Activated CD4-positive, alpha-beta T cell treated with anti-CD3 and anti-CD28 coated beads, Interleukin-2, amount 10 ng/mL, durations not matched to agents 7 days and 5 days (primary cell): ENCODE measurements at places on chromosomes 12 and 14. TPM values are rescaled to one million over a fixed set of nuclear protein-coding genes. Genes with fewer than 3 reads are reported as not detected.

MYF6 gene
- not detected for total RNA-seq

PLEKHD1 gene
- 0.15 TPM for total RNA-seq

FZD10 gene
- total RNA-seq: not detected

KRT3 gene
- not detected for total RNA-seq

PARP11 gene
- total RNA-seq: 53.6 TPM

GPR84 gene
- total RNA-seq: 0.33 TPM

SIX1 gene
- not detected for total RNA-seq

RERG gene
- 0.17 TPM for total RNA-seq

TAS2R8 gene
- total RNA-seq: not detected

ATF7 gene
- 28.6 TPM for total RNA-seq

WSB2 gene
- 46.4 TPM for total RNA-seq

NANOG gene
- total RNA-seq: not detected

KERA gene
- not detected for total RNA-seq

- no peak overlapping the region for H3K4me3 ChIP-seq
- no peak for DNase-seq
- peaks cover 25% of the 10 kb centered on the region for H3K36me3 ChIP-seq
- no peak overlapping the region for H3K27ac ChIP-seq
Observed at GRCh38 chr12:92912672-92913071, 16.4 kb downstream of the EEA1 start.

GRCh38 chr14:26596543-26597061, 1.2 kb downstream of the NOVA1 start:
- no peak for DNase-seq
- H3K4me3 ChIP-seq: peak overlapping the region; percentile 11
- H3K36me3 ChIP-seq: no peaks in the 10 kb centered on the region
- peaks cover 4% of the 10 kb centered on the region for H3K4me1 ChIP-seq

- peaks cover 13% of the 10 kb centered on the region for H3K36me3 ChIP-seq
- peaks cover 52% of the 10 kb centered on the region for H3K4me1 ChIP-seq
- no peak for DNase-seq
- no peaks in the 10 kb centered on the region for H3K27me3 ChIP-seq
- H3K4me3 ChIP-seq: no peak overlapping the region
Observed at GRCh38 chr12:89278169-89278568, 74.1 kb downstream of the DUSP6 start.

- H3K27me3 ChIP-seq: no peaks in the 10 kb centered on the region
- DNase-seq: no peak
- no peaks in the 10 kb centered on the region for H3K36me3 ChIP-seq
- no peak overlapping the region for H3K27ac ChIP-seq
- no peaks in the 10 kb centered on the region for H3K4me1 ChIP-seq
- H3K4me3 ChIP-seq: no peak overlapping the region
Observed at GRCh38 chr14:59638885-59639284, 62.3 kb upstream of the CCDC175 start.

DNA sequence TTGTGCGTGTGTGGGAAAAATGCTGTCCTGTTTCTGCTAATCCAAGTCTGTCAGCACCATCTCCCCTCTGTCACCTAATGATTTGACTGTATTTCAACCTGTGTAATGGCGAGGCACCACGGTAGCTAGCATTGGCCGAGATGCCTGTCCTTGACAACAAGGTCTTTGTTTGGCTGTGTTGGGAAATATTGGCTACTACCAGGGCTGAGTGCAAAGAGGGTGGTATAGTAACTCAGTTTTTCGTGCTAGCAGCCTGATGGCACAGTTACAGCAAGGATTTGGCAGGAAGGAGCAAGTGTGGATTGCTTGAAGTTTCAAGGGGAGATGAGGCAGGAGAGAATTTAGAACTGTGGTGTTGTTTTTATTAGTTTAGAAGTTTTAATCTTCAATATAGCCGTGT, 440.3 kb upstream of the RGS6 start:
- no peak overlapping the region for H3K27ac ChIP-seq
- H3K4me1 ChIP-seq: peaks cover 7% of the 10 kb centered on the region
- no peak overlapping the region for H3K4me3 ChIP-seq
- H3K36me3 ChIP-seq: peaks cover 17% of the 10 kb centered on the region
- H3K27me3 ChIP-seq: no peaks in the 10 kb centered on the region

DNA sequence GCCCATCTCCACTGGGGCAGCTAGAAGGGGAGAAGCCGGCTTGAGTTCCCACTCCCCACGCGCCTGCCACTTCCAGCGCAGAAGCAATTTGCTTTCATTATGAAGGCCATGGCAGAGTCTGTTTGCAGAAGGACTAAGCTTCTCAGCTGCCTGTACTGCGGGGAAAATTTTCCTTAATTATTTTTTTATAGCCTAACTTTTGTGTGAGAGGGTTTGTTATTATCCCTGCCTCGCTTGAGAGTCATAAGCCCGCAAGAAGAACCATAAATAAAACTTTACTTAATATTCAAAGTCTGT, 56.0 kb upstream of the DLK1 start:
- no peak overlapping the region for H3K27ac ChIP-seq
- H3K4me1 ChIP-seq: no peaks in the 10 kb centered on the region
- no peak overlapping the region for H3K4me3 ChIP-seq
- peaks cover 41% of the 10 kb centered on the region for H3K27me3 ChIP-seq
- no peak for DNase-seq

GRCh38 chr12:45726603-45727300, 2.8 kb upstream of the ARID2 start:
- H3K36me3 ChIP-seq: peaks cover 25% of the 10 kb centered on the region
- peaks cover 23% of the 10 kb centered on the region for H3K4me1 ChIP-seq
- peak overlapping the region; percentile 100 for H3K4me3 ChIP-seq
- H3K27ac ChIP-seq: peak overlapping the region; percentile 99
- peak; percentile 9 for DNase-seq

- no peaks in the 10 kb centered on the region for H3K27me3 ChIP-seq
- H3K27ac ChIP-seq: no peak overlapping the region
- H3K36me3 ChIP-seq: peaks cover 36% of the 10 kb centered on the region
- DNase-seq: no peak
- peaks cover 2% of the 10 kb centered on the region for H3K4me1 ChIP-seq
- H3K4me3 ChIP-seq: no peak overlapping the region
Observed at GRCh38 chr12:59650588-59651228, 54.9 kb downstream of the SLC16A7 start.

DNA sequence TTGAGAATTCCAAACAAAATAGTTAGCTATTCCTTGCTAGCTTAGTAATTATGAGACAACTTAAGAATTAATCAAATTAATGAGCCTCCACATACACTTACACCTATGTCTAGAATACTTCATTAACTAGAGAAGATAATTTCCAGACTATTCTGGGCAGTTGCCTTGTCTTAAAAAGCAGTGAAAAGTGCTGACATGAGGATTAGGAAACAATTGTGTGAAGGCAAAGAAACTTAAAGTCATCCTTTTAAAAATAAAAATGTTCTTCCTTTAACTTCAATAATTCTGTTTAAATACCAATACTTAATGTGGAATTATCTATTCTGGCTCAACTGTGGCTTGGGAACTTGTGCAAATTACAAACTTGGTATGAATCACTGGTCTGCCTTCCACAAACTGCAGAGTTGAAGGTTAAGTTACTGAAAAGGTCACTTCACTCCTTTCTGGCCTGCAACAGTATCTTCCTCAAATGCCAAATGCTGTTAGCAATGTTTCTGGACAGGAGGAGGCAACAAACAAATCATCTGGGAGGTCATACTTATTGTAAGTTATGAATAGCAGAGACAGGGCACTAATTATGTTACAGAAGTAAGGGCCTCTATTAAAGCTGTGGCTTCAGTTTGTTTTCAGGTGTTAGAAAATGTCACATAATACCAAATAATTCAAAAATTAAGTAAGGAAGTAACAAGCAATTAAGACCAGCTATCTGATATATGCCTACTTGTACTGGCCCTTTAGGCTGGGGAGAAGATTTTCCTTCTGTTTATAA, 19.2 kb downstream of the PPTC7 start:
- H3K36me3 ChIP-seq: peaks cover 23% of the 10 kb centered on the region
- H3K4me1 ChIP-seq: peaks cover 62% of the 10 kb centered on the region
- DNase-seq: no peak
- no peaks in the 10 kb centered on the region for H3K27me3 ChIP-seq

DNA sequence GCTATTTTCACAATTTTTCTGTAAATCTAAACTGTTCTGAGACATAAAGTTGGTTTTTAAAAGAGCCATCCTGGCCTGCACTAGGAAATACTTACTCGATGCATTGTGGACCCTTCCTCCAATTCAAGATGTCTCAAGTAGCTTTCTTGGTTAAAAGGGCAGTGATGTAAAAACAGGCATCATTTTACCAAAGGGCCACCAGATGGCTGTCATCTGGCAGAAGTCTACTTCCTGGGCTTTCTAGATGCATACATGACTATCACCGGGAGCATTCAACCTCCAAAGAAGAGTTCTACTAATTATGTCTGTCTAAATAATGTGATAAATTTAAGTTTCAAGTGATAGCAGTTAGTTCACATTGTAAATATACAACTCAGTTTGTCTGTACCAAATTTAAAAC, 96.8 kb upstream of the FRMD6 start:
- no peak overlapping the region for H3K4me3 ChIP-seq
- H3K36me3 ChIP-seq: no peaks in the 10 kb centered on the region
- peaks cover 8% of the 10 kb centered on the region for H3K27me3 ChIP-seq
- no peak overlapping the region for H3K27ac ChIP-seq
- no peak for DNase-seq

DNA sequence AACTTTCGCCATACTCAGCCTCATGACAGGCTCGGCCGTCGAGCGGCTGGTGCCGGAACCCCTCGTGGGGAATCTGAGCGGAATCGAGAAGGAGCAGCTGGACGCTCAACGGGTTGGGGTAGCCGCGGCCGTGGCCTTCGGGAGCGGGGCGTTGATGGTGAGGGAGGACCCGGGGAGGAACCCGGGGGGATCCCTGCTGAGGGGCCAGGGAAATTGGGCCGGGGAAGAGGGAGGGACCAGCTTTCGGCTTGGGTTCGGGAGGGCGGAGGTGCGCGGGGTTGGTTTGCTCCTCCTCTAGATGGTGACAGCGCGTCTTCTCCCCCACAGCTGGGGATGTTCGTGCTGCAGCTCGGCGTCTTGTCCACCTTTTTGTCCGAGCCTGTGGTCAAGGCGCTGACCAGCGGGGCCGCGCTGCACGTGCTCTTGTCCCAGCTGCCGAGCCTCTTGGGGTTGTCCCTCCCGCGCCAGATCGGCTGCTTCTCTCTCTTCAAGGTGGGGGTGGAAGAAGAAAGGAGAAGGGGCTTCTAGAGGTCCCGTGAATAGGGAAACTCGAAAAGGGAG, 9.8 kb downstream of the ARHGEF25 start:
- H3K4me1 ChIP-seq: peaks cover 30% of the 10 kb centered on the region
- DNase-seq: no peak
- H3K4me3 ChIP-seq: peak overlapping the region; percentile 62

- H3K4me3 ChIP-seq: no peak overlapping the region
- no peak for DNase-seq
- H3K27ac ChIP-seq: no peak overlapping the region
- peaks cover 15% of the 10 kb centered on the region for H3K36me3 ChIP-seq
- no peaks in the 10 kb centered on the region for H3K27me3 ChIP-seq
Observed at GRCh38 chr12:27303139-27304111, 29.2 kb upstream of the BMAL2 start.

DNA sequence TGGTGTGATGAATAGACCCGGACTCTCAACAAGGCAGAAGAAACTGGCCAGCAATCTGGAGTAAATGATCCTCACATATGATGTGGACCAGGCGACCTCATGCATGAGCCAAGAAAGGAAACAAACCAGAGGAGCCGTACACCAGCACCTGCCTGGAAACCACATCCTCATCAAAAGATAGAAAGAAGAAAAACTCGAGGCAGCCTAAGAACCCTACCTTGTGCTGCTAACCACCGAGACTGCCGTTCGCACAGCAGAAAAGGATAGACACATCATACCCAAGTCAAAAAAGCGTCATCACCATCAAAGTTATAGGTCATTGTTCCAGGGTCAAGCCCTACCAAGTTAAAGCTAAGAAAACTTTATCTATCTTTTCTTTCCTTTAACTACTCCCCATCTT, 66.7 kb downstream of the RESF1 start:
- peaks cover 9% of the 10 kb centered on the region for H3K36me3 ChIP-seq
- peak; percentile 73 for DNase-seq
- peak overlapping the region; percentile 76 for H3K27ac ChIP-seq
- H3K4me3 ChIP-seq: no peak overlapping the region
- H3K4me1 ChIP-seq: peaks cover 41% of the 10 kb centered on the region

GRCh38 chr12:44930972-44931600, 55.0 kb upstream of the NELL2 start:
- H3K27me3 ChIP-seq: peaks cover 2% of the 10 kb centered on the region
- no peaks in the 10 kb centered on the region for H3K36me3 ChIP-seq
- H3K4me1 ChIP-seq: no peaks in the 10 kb centered on the region
- no peak overlapping the region for H3K27ac ChIP-seq

- DNase-seq: no peak
- H3K4me3 ChIP-seq: no peak overlapping the region
- H3K27me3 ChIP-seq: peaks cover 26% of the 10 kb centered on the region
Observed at GRCh38 chr12:2023365-2023764, 19.1 kb upstream of the DCP1B start.

GRCh38 chr12:113425960-113426453, 3.8 kb downstream of the SDSL start:
- H3K27ac ChIP-seq: no peak overlapping the region
- no peaks in the 10 kb centered on the region for H3K36me3 ChIP-seq
- no peak for DNase-seq
- H3K27me3 ChIP-seq: peaks cover 3% of the 10 kb centered on the region
- H3K4me3 ChIP-seq: no peak overlapping the region

DNA sequence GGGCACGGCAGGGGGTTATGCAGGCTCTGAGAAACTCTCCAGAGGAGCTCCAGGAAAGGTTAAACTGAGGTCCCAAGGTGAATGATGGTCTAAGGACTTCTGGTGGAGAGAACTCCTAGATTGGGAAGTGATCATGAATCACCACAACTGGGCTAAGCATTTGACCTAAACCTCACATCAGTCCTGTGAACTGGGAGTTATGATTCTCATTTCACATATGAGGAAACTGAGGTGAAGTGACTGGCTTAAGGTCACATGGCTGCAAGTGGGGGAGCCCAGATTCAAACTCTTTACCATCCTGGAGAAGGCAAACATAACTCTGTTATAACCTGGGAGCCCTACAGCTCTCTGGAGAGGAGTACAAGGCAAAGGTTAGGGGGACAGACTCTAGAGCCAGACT, 4.2 kb downstream of the RARG start:
- H3K36me3 ChIP-seq: peaks cover 20% of the 10 kb centered on the region
- no peak for DNase-seq
- H3K4me1 ChIP-seq: peaks cover 63% of the 10 kb centered on the region
- no peaks in the 10 kb centered on the region for H3K27me3 ChIP-seq
- H3K27ac ChIP-seq: no peak overlapping the region
- no peak overlapping the region for H3K4me3 ChIP-seq

DNA sequence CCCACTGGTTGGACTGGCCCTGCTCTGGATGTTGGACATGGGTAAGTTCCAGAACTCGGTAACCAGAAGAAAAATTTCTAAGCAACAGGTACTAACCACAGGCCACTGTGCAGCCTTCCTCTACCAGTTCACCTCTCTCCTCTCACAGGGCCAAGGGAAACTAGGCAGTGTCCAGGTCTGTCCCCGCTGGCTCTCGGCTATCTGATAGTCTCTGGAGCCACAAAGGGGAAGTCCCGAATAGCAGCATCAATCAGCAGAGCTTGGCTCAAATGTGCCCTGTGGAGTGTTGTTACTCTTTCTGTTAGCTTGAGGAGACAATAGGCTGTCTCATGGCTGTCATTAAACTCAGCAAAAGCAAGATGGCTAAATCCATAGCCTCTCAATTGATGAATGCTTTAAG, 73.2 kb downstream of the TSPAN11 start:
- no peaks in the 10 kb centered on the region for H3K36me3 ChIP-seq
- H3K27ac ChIP-seq: no peak overlapping the region
- H3K27me3 ChIP-seq: peaks cover 3% of the 10 kb centered on the region
- no peak overlapping the region for H3K4me3 ChIP-seq

GRCh38 chr12:94169966-94170689, 21.8 kb downstream of the PLXNC1 start:
- H3K27ac ChIP-seq: no peak overlapping the region
- peaks cover 51% of the 10 kb centered on the region for H3K4me1 ChIP-seq
- H3K27me3 ChIP-seq: no peaks in the 10 kb centered on the region
- no peak for DNase-seq
- no peak overlapping the region for H3K4me3 ChIP-seq
